Prostate gland (tissue), 2 donors: ENCODE measurements at places on chromosomes 3 and 15. TPM values are rescaled to one million over a fixed set of nuclear protein-coding genes. Genes with fewer than 3 reads are reported as not detected.

- H3K27me3 ChIP-seq, result no peaks in the 10 kb centered on the region
- no peak for DNase-seq
- H3K36me3 ChIP-seq, result no peaks in the 10 kb centered on the region
- H3K4me1 ChIP-seq, result no peaks in the 10 kb centered on the region
- no peak overlapping the region for H3K27ac ChIP-seq
- H3K4me3 ChIP-seq, result no peak overlapping the region
Measured at GRCh38 chr15:101397521-101398003, 91.9 kb downstream of the PCSK6 start.

DNA sequence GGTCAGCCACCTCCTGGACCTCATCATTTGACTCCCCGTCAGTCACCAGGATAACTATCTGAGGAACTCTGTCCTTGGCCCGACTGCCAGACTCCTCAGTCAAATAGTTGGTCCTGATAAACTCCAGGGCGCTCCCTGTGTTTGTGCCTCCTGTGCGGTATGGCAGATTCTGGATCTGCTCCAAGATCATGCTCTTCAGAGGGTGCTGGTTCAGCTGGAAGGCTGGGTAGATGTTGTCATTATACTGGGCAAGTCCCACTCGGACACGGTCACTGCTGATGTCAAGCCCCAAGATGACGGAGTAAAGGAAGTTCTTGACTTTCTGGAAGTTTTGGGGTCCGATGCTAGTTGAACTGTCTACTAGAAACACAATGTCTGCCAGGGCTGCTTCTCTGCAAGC, 31.1 kb upstream of the CAPN7 start:
- DNase-seq, result no peak
- H3K4me3 ChIP-seq, result no peak overlapping the region
- no peaks in the 10 kb centered on the region for H3K4me1 ChIP-seq
- no peak overlapping the region for H3K27ac ChIP-seq
- H3K27me3 ChIP-seq, result no peaks in the 10 kb centered on the region
- no peaks in the 10 kb centered on the region for H3K36me3 ChIP-seq

DNA sequence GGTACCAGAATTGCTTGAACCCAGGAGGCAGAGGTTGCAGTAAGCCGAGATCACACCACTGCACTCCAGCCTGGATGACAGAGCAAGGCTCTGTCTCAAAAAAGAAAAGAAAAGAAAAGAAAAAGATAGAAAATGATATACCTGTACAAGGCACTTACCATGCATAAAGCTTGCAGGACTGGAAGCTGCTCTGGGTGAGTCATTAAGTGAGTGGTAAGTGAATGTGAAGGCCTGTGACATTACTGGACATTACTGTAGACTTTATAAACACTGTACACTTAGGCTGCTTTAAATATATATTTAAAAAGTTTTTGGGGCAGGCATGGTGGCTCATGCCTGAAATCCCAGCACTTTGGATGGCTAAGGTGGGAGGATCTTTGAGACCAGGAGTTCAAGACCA, 99.2 kb downstream of the SLMAP start:
- no peaks in the 10 kb centered on the region for H3K36me3 ChIP-seq
- no peak for DNase-seq
- no peak overlapping the region for H3K27ac ChIP-seq
- no peaks in the 10 kb centered on the region for H3K27me3 ChIP-seq
- H3K4me3 ChIP-seq, result no peak overlapping the region

PIK3CA gene
- total RNA-seq, result 21.9 TPM

DNA sequence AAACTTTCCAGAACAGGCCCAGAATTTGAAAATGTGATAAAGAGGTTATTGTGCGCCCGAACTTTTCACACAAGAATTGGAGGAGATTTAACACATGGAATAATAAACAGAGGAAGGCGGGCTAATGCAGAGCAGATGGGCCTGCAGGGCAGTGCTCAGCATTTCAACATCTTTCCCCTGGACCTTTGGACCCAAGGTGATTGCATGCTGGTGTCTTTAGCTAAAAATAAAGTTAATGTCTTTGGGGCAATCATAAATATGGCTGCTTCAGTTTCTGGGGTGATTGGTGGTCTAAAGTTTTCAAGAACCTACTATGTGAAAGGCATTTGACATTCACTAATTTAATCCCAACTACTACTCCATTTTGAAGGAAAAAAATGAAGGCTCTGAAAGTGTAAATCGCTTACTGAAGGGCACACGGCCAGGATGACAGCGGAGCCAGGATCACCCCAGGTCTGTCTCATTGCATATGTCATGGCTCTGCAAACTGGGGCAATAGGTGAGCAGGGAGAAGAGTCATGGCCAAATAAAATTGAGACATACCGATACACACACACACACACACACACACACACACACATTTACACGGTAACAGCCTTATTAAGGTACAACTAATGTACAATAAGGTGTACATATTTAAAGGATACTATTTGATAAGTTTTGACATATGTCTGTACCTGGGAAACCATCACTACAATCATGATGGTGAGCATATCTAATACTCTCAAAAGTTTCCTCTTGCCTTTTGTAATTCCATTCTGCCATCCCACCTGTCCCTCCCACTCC, 243.1 kb upstream of the LRRFIP2 start:
- no peaks in the 10 kb centered on the region for H3K27me3 ChIP-seq
- DNase-seq, result no peak
- no peak overlapping the region for H3K4me3 ChIP-seq
- H3K27ac ChIP-seq, result no peak overlapping the region
- peaks cover 7% of the 10 kb centered on the region for H3K36me3 ChIP-seq
- H3K4me1 ChIP-seq, result no peaks in the 10 kb centered on the region

DNA sequence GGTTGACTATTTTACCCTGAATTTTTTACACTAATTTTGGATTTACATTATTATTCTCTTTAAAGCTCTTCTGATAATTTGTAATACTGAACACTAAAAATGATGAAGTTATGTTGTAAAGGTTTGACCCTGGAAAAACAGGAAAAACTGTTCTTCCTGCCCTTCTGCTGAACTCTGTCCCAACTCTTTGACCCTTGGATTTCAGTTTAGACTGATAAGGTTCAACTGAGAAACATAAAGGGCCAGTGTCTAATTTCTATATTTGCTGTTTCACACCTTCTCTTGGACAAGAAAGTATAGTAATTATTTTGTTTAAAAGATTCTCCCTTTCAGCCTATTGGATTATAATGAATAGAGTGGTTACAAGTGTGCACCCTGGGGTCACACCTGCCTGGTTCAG, 12.8 kb upstream of the TMOD3 start:
- no peaks in the 10 kb centered on the region for H3K4me1 ChIP-seq
- no peaks in the 10 kb centered on the region for H3K27me3 ChIP-seq
- no peak overlapping the region for H3K27ac ChIP-seq
- no peak overlapping the region for H3K4me3 ChIP-seq

BLM gene
- total RNA-seq, result 1.4 TPM

DNA sequence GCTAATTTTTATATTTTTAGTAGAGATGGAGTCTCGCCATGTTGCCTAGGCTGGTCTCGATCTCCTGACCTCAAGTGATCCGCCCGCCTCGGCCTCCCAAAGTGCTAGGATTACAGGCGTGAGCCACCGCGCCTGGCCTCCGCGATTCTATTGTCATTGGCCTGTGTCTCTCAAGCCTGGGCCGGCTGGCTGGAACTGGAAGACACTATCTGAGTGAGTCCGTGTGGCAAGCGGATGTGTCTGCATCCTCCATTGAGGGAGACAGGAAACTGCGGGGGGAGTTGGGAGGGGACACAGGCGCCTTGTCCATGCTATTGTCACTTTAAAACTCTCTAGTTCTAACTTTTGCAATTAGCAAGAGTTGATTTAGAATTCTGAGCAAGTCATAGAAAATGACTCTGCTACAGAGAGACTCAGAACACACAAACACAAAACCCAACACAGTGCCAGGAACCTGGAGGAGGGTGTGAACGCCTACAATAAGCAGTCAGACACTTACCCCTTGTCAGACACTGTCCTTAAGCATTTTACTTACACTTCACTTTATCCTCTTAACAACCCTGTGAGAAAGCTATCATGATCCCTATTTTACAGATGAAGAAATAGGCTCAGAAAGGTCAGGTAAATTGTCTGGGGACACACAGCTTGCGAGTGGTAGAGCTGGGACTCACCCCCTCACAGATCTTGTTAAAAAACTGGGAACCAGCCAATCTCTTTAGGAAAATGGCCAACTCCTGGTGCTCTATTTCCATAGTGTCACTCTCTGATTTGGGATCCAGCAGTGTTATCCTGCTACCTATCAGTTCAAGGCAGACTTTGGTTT, 38.7 kb downstream of the ANP32A start:
- H3K36me3 ChIP-seq, result peaks cover 3% of the 10 kb centered on the region
- H3K4me3 ChIP-seq, result no peak overlapping the region
- DNase-seq, result no peak
- H3K4me1 ChIP-seq, result peaks cover 12% of the 10 kb centered on the region
- no peak overlapping the region for H3K27ac ChIP-seq
- H3K27me3 ChIP-seq, result no peaks in the 10 kb centered on the region

- H3K4me3 ChIP-seq, result no peak overlapping the region
- DNase-seq, result no peak
- H3K36me3 ChIP-seq, result no peaks in the 10 kb centered on the region
- H3K27me3 ChIP-seq, result no peaks in the 10 kb centered on the region
- no peak overlapping the region for H3K27ac ChIP-seq
- H3K4me1 ChIP-seq, result no peaks in the 10 kb centered on the region
Measured at GRCh38 chr3:128814519-128815317, 64.7 kb upstream of the ACAD9 start.

- peak overlapping the region; percentile 94 for H3K27ac ChIP-seq
- H3K36me3 ChIP-seq, result no peaks in the 10 kb centered on the region
- peak overlapping the region; percentile 93 for H3K4me3 ChIP-seq
Measured at GRCh38 chr15:29270169-29270955, 740 bp upstream of the NSMCE3 start.

GRCh38 chr15:45161666-45162065, 26.1 kb downstream of the SHF start:
- H3K36me3 ChIP-seq, result no peaks in the 10 kb centered on the region
- no peak overlapping the region for H3K27ac ChIP-seq
- H3K4me1 ChIP-seq, result peaks cover 4% of the 10 kb centered on the region
- no peaks in the 10 kb centered on the region for H3K27me3 ChIP-seq
- DNase-seq, result no peak

CCR4 gene
- total RNA-seq, result 1.2 TPM

DNA sequence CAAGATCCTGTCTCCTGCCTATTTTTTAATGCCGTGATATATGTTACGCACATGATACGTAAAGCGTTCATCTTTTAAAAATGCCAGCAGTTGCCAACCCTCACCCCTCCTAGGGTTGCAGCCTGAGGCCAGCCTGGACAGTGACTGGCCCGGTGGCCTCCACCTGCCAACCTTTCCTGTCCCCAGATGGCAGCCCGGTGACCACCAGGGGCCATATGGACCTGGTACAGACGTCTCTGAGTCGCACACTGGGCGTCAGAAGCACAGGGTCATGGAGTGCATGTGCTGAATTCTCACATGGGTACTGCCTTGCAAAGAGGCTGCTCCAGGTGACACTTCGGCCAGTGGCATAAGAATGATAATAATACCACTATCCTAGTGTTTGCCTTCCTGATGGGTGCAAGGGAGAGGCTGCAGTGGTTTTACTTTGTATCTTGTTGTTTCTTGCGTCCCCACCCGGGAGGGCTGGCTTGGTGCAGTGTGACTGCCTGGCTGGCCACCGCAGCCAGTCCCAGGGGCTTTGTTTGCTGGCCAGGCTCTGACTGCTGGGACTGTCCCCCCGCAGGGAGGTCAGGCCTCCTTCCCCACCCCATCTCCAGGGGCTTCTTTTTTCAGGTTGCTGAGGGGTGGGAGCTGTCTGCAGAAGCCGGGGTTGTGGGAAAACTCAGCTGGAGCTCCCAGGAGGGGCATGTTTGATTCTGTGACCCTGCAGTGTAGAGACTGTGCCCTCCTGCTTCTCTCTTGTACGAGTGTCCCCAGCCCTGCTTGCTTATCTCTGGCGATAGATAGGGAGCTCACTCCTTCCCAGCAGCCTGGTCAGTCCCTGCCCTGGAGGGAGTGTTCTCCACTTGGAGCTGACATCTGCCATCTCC, 16.9 kb downstream of the FBLN2 start:
- DNase-seq, result no peak
- H3K27ac ChIP-seq, result no peak overlapping the region
- H3K4me1 ChIP-seq, result no peaks in the 10 kb centered on the region
- no peaks in the 10 kb centered on the region for H3K36me3 ChIP-seq
- no peaks in the 10 kb centered on the region for H3K27me3 ChIP-seq

DNA sequence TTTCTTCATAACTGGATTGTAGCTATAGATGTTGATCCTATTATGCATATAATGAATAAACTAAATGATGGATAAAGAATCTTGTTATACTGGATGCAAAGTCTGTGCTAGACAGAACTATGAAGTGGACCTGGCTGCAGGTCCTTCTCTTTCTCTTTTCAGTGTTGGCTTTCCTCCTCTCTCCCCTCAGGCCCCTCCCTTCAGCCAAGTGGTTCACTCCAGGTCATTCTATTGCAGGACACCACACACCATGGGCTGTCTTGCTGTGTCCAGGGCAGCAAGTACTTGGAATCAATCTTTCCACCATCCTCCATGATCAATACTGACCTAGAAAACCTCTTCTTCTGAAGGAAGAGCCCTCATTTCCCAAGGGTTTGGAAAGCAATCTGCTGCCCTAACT, 20.3 kb downstream of the EIF4E3 start:
- DNase-seq, result no peak
- no peaks in the 10 kb centered on the region for H3K36me3 ChIP-seq
- no peak overlapping the region for H3K4me3 ChIP-seq
- H3K4me1 ChIP-seq, result no peaks in the 10 kb centered on the region

GRCh38 chr15:56759450-56759845, 26.1 kb upstream of the ZNF280D start:
- H3K27me3 ChIP-seq, result no peaks in the 10 kb centered on the region
- no peak overlapping the region for H3K4me3 ChIP-seq
- H3K36me3 ChIP-seq, result no peaks in the 10 kb centered on the region

FILIP1L gene
- total RNA-seq, result 9.5 TPM

DNA sequence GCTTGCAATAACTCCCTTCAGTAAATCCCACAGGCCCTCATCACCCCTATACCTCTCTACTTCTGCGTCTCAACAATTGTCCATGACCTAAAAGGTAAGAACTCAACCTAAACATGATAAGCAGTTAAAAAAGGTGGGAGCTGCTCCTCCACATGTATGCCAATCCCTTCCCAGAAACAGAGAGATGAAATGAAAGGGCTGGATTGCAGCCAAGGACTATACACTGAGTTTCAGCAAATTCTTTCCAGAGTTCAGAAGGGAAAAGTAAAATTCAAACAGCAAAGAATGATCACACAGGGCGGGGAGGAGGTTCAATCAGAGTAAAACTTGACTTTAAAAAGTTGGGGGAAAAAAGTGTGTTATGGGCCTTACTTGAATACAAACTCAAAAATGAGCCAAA, 27.5 kb downstream of the PLOD2 start:
- DNase-seq, result no peak
- no peak overlapping the region for H3K27ac ChIP-seq
- H3K36me3 ChIP-seq, result no peaks in the 10 kb centered on the region
- no peaks in the 10 kb centered on the region for H3K27me3 ChIP-seq
- no peaks in the 10 kb centered on the region for H3K4me1 ChIP-seq

- no peaks in the 10 kb centered on the region for H3K27me3 ChIP-seq
- no peaks in the 10 kb centered on the region for H3K4me1 ChIP-seq
- DNase-seq, result no peak
- H3K27ac ChIP-seq, result no peak overlapping the region
- no peak overlapping the region for H3K4me3 ChIP-seq
Measured at GRCh38 chr3:176906046-176906905, 291.0 kb downstream of the TBL1XR1 start.
